ENCODE measurements at places on chromosomes 13 and 19.
A peak's percentile ranks its signal among the peaks of the same experiment; 100 is the strongest.

DNA sequence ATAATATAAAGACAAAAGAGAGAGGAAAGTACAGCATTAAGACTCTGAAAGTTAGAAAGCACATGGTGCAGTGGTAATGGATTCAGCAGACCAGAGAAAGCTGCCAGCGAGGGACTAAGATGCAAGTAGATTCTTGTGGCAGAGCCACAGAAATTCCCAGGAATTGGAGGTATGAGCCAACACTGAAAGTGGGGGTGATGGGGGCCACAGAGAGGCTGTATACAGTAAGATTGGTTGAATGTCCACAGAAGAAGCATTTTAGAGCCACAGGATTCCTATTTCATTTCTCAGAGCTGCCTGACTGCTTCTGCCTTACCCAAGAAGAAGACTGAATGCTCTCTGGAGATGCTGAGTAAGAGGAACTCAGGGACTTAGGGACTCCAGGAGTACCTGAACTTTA is 295.0 kb downstream of the LMO7 start:
- DNase-seq: no peak

GRCh38 chr19:30593975-30594745 is 222.0 kb downstream of the ZNF536 start:
- no peak for DNase-seq

- DNase-seq: no peak
These were observed 5.7 kb upstream of the FBXO27 start for GRCh38 chr19:39038098-39038497.

DNA sequence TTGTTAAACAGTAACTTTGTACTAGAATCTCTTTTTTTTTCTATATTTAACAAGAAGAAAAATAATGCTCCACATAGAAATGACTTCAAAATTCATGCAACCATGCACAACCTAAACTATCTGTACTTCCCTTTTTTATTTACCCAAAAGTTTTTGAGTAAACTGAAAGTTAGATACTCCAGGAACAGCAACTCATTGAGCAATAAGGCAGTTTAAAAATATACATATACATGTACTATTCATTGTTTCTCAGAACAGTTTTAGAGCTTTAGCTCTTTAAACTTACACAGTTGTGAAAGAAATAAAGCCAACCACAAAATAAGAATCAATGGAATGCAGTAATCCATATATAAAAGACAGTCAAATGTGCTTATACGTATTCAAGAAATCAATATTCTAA is 39.2 kb downstream of the MTMR6 start:
- no peak for DNase-seq

- DNase-seq: no peak
These were observed 9.8 kb upstream of the ZNF544 start for GRCh38 chr19:58218899-58219298.

GRCh38 chr13:26482451-26483197 is 74.9 kb upstream of the WASF3 start:
- peak; percentile 9 for DNase-seq

GRCh38 chr19:21603431-21604231 is 98.2 kb downstream of the ZNF429 start:
- no peak for DNase-seq

- DNase-seq: no peak
These were observed 431.2 kb downstream of the IRS2 start for GRCh38 chr13:109355166-109355565.

- DNase-seq: peak; percentile 91
These were observed at the start of gene ZIK1 for GRCh38 chr19:57583521-57584416. ZIK1 (plus strand) TSS chr19:57584145; CDS start chr19:57584357, 212 bp downstream.
